ENCODE measurements at places on chromosomes 2 and 18. TPM values are rescaled to one million over a fixed set of nuclear protein-coding genes. Genes with fewer than 3 reads are reported as not detected.

The UNC80 gene
- total RNA-seq: 0.17 TPM

GRCh38 chr2:175640655-175641054 lies 361.4 kb downstream of the LNPK start:
- no peak overlapping the region for H3K4me3 ChIP-seq
- DNase-seq: no peak
- H3K4me1 ChIP-seq: no peaks in the 10 kb centered on the region
- H3K36me3 ChIP-seq: no peaks in the 10 kb centered on the region
- no peaks in the 10 kb centered on the region for H3K27me3 ChIP-seq

- no peak overlapping the region for H3K4me3 ChIP-seq
- H3K27me3 ChIP-seq: no peaks in the 10 kb centered on the region
- H3K36me3 ChIP-seq: no peaks in the 10 kb centered on the region
- H3K27ac ChIP-seq: no peak overlapping the region
- no peak for DNase-seq
These were observed 731.1 kb downstream of the RNF144A start for GRCh38 chr2:7648221-7648795.

DNA sequence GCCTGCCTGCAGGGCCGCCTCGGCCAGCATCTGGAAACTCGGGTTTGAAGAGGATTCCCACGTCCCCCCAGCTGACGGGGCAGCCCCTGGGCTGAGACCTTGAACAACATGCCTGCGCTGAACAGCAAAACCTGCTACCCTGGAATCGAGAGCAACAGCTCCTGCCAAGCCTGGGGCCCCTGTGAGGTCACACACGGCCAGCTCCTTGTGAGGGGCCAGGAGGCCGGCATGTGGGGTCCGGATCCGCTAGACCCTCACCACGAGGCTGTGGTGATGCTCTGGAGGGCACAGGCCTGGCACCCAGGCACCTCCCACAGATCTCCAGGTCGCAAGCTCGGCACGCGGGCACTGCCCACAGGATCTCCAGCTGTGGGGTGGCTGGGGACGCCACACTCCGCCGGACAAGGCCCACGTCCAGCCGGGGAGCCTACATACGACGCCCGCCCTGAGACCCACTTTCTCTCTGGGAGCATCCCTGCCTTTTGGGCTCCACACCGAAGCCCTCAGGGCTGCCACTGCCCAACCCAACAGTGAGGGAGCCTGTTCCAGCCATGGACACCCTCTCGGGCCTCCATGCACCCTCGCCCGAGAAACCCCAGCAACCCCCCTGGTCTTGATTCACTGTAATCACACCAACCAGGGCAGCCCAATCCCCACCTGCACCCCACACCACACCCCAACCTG lies 34.1 kb downstream of the SLC66A2 start:
- no peak for DNase-seq
- no peak overlapping the region for H3K27ac ChIP-seq
- H3K4me1 ChIP-seq: no peaks in the 10 kb centered on the region
- no peak overlapping the region for H3K4me3 ChIP-seq
- peaks cover 17% of the 10 kb centered on the region for H3K36me3 ChIP-seq

DNA sequence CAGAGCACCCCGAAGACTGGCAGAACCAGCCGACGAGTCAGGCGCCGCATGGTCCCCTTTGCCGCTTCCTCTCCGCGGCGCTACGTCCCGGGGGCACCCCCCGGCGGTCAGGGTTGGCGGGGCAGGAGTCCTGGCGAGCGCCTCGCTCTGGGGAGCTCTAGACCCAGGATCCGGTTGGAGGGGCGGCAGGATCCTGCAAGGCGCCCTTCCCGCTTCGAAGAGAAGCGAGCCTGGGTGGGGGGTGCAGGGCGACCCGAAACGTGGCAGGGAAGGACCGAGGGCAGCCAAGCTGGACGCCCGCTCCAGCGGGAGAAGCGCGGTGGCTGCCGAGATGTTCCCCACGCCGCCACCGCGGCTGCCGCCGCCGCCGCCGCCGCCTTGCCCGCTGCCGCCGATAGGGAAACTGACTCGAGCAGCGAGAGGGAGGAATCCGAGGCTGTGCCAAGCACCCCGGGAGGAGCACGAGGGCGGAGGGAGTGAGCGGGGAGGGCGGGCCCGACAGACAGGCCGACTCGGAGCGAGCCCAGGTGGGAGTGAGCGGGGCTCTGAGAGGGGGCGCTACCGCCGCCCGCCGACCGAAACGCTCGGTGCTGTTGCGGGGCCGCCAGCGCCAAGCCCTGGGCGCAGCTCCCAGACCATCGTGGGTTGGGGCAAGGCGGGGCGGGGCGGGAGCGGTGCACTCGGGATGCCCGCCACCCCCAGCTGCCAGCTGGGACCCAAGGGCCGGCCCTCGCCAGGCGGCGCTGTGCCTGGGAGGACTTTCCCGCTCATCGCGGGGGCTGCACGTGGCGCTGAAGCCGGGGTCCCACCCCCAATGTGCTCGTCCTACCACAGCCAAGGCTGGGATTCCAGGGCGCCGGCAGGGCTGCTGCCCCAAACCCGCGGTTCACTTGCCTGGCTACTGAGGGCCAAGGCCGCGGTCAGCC lies at the start of gene GALNT14:
Gene GALNT14 (minus strand): TSS at position 404 of the 926 bp plus-strand sequence. CDS start 354 bp downstream, at position 50.
- H3K4me1 ChIP-seq: peaks cover 23% of the 10 kb centered on the region
- no peak within 1 kb of the TSS for H3K27ac ChIP-seq
- DNase-seq: peak; percentile 87
- no peaks in the 10 kb centered on the region for H3K36me3 ChIP-seq
- peaks cover 51% of the 10 kb centered on the region for H3K27me3 ChIP-seq
- peak within 1 kb of the TSS; percentile 58 for H3K4me3 ChIP-seq

DNA sequence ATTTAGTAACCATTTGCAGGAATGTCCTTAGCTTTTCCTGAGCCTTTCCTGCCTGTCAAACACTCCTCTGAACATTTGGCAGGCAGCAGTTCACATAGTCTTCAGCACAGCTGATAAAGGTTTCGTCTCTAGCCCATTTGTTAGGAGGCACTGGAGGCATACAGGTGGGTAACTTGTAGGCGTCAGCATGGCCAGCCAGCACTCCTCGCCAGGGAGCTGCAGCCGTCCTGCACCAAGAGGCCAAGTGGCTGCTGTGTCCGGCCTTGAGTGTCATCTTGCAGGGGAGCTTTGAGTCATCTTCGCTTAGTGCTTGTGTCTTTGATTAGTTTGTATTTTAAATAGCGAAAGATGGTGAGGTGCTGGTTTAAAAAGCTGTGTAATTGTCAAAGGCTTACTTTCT lies 120.3 kb upstream of the NFATC1 start:
- H3K36me3 ChIP-seq: peaks cover 21% of the 10 kb centered on the region
- no peak for DNase-seq
- no peak overlapping the region for H3K4me3 ChIP-seq
- H3K27me3 ChIP-seq: no peaks in the 10 kb centered on the region

- DNase-seq: no peak
- H3K27ac ChIP-seq: no peak overlapping the region
- peaks cover 23% of the 10 kb centered on the region for H3K27me3 ChIP-seq
- H3K4me1 ChIP-seq: peaks cover 9% of the 10 kb centered on the region
These were observed 387.5 kb downstream of the MTX2 start for GRCh38 chr2:176656776-176657140.

DNA sequence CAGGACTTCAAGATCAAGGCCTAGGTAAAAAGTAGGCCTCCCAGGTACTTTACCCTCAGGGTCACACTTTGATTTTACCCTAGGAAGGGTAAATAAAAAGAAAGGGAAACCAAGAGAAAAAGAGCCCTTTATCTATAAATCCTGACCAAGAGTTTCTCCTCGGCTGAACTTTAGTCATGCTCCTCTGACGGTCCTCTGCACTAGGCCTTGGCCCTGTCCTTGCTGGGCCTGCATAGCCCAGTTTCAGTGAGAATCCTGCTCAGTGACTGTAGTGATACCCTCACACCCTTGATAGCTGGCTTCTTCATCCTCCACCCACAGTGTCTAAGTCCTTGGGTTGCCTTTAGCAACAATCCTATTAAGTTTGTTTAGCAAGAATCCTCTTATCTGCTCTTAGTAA lies 20.5 kb upstream of the ITSN2 start:
- H3K27me3 ChIP-seq: no peaks in the 10 kb centered on the region
- no peaks in the 10 kb centered on the region for H3K36me3 ChIP-seq
- no peak for DNase-seq
- H3K27ac ChIP-seq: no peak overlapping the region

DNA sequence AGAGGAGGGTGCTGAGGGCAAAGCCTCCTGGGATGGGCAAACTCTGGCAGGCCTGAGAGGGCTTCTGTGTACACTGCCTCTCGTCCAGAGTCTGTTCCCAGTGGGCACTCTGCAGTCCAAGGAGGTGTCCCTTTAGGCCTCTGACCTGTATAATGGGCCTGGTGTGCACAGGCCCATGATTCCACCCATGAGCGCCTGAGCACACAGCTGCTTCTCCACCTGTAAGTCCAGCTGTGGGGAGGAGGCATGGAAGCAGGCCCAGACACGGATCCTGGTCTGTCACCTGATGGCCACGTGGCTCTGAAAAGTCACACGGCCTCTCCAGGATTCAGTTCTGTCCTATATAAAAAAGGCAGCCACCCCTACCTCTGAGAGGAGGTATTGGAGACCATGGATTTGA lies 57.0 kb downstream of the PARD6G start:
- DNase-seq: no peak
- no peaks in the 10 kb centered on the region for H3K27me3 ChIP-seq
- H3K27ac ChIP-seq: no peak overlapping the region
- no peaks in the 10 kb centered on the region for H3K36me3 ChIP-seq

The CAPN13 gene
- not detected for total RNA-seq

The ACKR3 gene
- 50.5 TPM for total RNA-seq

The CRACDL gene
- total RNA-seq: 4.7 TPM

DNA sequence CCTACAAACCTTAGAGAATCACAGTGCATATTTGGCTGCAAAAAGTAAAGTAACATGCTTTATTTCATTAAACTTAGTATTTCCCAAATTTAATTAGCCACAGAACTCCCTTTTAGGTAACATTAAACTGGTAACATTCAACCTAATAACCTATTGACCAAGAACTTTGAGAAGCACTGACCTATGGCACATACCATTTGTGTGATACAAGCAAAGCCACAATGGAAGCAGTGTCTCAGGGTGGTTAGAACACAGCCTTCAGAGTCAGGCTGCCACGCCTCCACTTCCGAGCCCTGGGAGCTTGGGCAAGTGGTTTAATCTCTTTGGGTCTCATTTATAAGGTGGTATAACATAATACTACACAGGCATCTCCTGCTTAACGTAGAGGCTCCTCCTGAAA lies 301.4 kb downstream of the PDE11A start:
- H3K27me3 ChIP-seq: no peaks in the 10 kb centered on the region
- no peak overlapping the region for H3K27ac ChIP-seq
- H3K4me3 ChIP-seq: no peak overlapping the region
- DNase-seq: no peak

- H3K4me3 ChIP-seq: no peak overlapping the region
- no peak overlapping the region for H3K27ac ChIP-seq
- DNase-seq: no peak
These were observed 376.5 kb upstream of the NXPH2 start for GRCh38 chr2:139156730-139157129.

DNA sequence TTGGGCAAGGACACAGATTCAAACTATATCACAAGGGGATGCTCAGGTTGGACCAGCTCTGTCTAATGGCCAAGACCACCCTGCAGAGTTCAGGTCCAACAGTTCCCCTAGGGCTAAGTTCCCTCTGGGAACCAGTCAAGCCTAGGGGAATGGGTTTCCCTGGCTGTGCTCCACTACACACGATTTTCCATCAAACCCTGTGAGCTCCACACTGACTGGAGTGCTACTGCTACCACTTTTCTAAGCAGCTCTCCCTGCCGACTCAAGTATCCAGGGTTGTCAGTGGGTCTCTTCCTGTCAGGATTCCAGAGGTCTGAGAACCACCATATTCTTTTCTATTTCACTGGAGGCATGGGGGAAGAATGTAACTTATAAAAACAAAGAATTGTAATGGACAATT lies 280.4 kb upstream of the COL3A1 start:
- no peak overlapping the region for H3K4me3 ChIP-seq
- H3K27ac ChIP-seq: no peak overlapping the region
- no peaks in the 10 kb centered on the region for H3K36me3 ChIP-seq
- no peaks in the 10 kb centered on the region for H3K4me1 ChIP-seq

The TUBB8B gene
- total RNA-seq: not detected

GRCh38 chr2:207066791-207067460 lies 98.8 kb downstream of the KLF7 start:
- no peak overlapping the region for H3K27ac ChIP-seq
- peaks cover 10% of the 10 kb centered on the region for H3K4me1 ChIP-seq
- no peak overlapping the region for H3K4me3 ChIP-seq
- no peaks in the 10 kb centered on the region for H3K36me3 ChIP-seq
- DNase-seq: no peak

The MBP gene
- total RNA-seq: 24.9 TPM

- H3K36me3 ChIP-seq: no peaks in the 10 kb centered on the region
- no peak overlapping the region for H3K27ac ChIP-seq
- no peak for DNase-seq
- H3K4me1 ChIP-seq: peaks cover 5% of the 10 kb centered on the region
These were observed 92.7 kb upstream of the PXDN start for GRCh38 chr2:1837022-1837421.

The SAG gene
- total RNA-seq: not detected

GRCh38 chr2:203908797-203909185 lies 27.8 kb upstream of the ICOS start:
- H3K36me3 ChIP-seq: no peaks in the 10 kb centered on the region
- H3K27ac ChIP-seq: no peak overlapping the region
- DNase-seq: no peak
- H3K4me3 ChIP-seq: no peak overlapping the region
- peaks cover 21% of the 10 kb centered on the region for H3K4me1 ChIP-seq
- no peaks in the 10 kb centered on the region for H3K27me3 ChIP-seq

- H3K4me1 ChIP-seq: no peaks in the 10 kb centered on the region
- no peaks in the 10 kb centered on the region for H3K36me3 ChIP-seq
- H3K4me3 ChIP-seq: no peak overlapping the region
- no peak for DNase-seq
- no peaks in the 10 kb centered on the region for H3K27me3 ChIP-seq
These were observed 319.4 kb upstream of the KCNH7 start for GRCh38 chr2:163157891-163158496.

- no peak for DNase-seq
- H3K27ac ChIP-seq: no peak overlapping the region
- H3K27me3 ChIP-seq: no peaks in the 10 kb centered on the region
- no peak overlapping the region for H3K4me3 ChIP-seq
These were observed 73.5 kb downstream of the LIMS1 start for GRCh38 chr2:108607706-108608301.

- H3K27me3 ChIP-seq: no peaks in the 10 kb centered on the region
- H3K36me3 ChIP-seq: peaks cover 56% of the 10 kb centered on the region
- H3K4me1 ChIP-seq: no peaks in the 10 kb centered on the region
- no peak overlapping the region for H3K27ac ChIP-seq
- H3K4me3 ChIP-seq: no peak overlapping the region
These were observed 101.9 kb downstream of the ACTR2 start for GRCh38 chr2:65329525-65329924.

The TMEM169 gene
- total RNA-seq: under 0.01 TPM

Measured in esophagus muscularis mucosa (tissue), 4 donors.